Suprapubic skin (tissue), 4 donors: ENCODE measurements at places on chromosomes 11 and 22.
A peak's percentile ranks its signal among the peaks of the same experiment; 100 is the strongest.

GRCh38 chr11:77547047-77547836 is 42.5 kb upstream of the AQP11 start:
- no peaks in the 10 kb centered on the region for H3K36me3 ChIP-seq
- H3K27me3 ChIP-seq = no peaks in the 10 kb centered on the region
- H3K27ac ChIP-seq = no peak overlapping the region
- DNase-seq = no peak
- no peak overlapping the region for H3K4me3 ChIP-seq

DNA sequence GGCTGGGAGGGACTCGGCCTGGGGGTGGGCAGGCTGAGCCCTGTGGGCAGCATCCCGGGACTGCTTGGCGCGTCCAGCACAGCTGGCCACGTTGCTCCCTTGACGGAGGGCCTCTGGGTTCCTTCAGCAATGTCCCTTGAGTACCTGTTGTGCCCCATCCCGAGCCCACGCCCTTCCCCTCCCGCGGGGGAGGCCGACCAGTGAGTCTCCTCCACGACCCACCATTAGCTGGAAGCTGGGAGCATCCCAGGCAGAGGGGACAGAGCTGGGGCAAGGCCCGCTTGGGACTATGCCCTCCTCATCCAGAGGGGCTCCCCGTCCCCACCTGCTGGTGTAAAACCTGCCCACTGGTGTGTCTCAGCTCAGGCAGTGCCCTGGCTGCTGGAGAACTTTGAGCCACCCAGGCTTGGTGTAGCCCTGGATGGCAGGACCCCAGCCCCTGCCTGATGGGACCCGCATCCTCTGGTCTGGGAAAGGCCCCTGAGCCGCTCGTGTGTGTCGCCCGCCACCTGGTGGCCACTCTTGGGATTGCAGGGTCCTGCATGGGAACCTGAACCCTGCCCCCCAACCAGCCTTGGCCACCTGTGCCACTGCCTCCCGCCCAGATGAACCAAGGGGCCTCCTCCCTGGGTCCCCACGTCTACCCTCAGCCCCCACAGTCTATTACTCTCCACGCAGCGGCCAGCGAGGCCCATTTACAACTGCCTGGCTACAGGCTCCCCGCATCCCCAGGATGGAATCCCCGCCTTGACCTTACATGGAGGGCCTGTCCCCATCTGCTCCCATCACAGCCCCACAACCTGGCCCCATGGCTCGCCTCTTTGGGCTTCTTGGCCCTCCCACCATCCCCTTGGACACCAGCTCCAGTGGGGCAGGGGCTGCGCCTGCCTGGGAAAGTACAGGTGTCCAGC is 16.6 kb upstream of the ARHGAP8 start:
- H3K27me3 ChIP-seq = no peaks in the 10 kb centered on the region
- H3K4me3 ChIP-seq = no peak overlapping the region
- no peak for DNase-seq
- no peaks in the 10 kb centered on the region for H3K36me3 ChIP-seq
- no peak overlapping the region for H3K27ac ChIP-seq
- H3K4me1 ChIP-seq = no peaks in the 10 kb centered on the region

DNA sequence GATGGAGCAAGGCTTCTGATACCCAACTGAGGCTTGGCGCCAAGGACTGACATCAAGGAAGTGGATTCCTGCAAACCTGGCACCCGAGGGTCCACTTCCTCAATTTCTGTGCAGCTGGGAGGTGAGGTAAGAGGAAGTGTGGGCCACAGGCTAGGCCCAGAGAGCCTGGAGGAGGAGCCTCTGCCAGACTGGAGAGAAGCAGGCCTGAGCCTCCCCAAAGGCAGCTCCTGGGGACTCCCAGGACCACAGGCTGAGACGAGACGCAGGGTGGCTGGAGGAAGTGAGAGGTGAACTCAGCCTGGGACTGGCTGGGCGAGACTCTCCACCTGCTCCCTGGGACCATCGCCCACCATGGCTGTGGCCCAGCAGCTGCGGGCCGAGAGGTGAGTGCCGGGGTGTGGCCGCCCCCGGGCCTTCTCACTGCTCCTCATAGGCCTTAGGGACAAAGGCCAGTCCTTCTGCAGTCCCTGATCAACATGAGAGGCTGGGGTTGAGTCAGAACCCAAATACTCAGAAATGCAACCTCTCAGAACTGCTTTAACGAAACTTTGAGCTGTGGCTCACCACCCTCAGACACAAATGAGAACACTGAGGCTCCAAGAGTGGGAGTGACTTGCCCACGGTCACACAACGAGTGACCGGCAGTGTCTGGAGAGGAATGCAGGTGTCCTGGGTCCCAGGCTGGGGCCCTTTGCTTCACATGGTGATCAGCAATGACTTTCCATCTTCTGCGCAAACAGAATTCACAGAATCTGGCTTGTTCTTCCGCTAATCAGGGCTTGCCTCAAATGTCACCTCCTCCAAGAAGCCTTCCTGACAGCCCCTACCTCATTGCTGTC is at the start of gene NCF4:
Gene NCF4, plus strand, starts transcription at position 186 of the 839 bp plus-strand sequence. Its CDS starts 166 bp downstream, at position 352.
- peaks cover 27% of the 10 kb centered on the region for H3K4me1 ChIP-seq
- H3K27me3 ChIP-seq = peaks cover 3% of the 10 kb centered on the region
- no peaks in the 10 kb centered on the region for H3K36me3 ChIP-seq
- peak; percentile 79 for DNase-seq

DNA sequence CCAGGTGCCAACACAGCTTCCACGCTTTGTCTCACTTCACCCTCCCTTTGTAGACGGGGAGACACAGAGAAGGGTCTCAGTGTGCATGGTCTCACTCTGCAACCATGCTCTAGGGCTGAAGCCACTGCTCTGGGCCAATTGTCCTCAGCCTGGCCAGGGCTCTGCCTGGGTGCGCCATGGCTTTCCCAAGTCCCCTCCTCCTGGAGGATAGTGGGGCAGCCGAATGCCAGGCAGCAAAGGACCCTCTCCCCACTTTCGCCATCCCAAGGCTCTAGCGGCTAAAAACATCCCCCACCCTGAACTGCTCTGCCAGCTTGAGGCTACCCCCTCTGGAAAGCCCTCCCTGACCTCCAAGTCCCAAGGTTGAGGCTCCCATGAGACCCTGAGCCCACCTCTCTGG is 20.4 kb upstream of the MYEOV start:
- H3K27ac ChIP-seq = peak overlapping the region; percentile 71
- H3K36me3 ChIP-seq = no peaks in the 10 kb centered on the region
- peaks cover 42% of the 10 kb centered on the region for H3K4me1 ChIP-seq

DNA sequence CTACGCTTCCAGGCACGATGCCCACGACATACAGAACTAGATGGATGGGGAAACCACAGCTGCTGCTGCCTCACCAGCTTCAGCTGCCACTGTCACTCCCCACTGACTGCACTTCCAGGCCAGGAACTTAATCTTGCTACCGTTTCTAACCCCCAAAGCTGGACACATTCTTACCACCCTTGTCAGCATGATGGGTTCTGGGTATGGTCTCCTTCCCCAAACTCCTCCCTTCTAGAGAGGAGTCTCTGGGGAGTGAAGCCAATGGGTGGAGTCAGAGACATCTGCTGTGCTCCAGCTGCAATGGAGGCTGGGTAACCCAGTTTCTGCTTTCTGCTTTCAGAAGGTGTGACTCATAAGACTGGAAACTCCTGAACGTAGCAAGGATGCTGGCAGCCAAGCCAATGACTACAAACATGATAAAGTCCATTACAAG is 87.0 kb upstream of the THY1 start:
- H3K36me3 ChIP-seq = no peaks in the 10 kb centered on the region
- H3K4me1 ChIP-seq = peaks cover 13% of the 10 kb centered on the region
- H3K27ac ChIP-seq = peak overlapping the region; percentile 34
- peaks cover 5% of the 10 kb centered on the region for H3K27me3 ChIP-seq

DNA sequence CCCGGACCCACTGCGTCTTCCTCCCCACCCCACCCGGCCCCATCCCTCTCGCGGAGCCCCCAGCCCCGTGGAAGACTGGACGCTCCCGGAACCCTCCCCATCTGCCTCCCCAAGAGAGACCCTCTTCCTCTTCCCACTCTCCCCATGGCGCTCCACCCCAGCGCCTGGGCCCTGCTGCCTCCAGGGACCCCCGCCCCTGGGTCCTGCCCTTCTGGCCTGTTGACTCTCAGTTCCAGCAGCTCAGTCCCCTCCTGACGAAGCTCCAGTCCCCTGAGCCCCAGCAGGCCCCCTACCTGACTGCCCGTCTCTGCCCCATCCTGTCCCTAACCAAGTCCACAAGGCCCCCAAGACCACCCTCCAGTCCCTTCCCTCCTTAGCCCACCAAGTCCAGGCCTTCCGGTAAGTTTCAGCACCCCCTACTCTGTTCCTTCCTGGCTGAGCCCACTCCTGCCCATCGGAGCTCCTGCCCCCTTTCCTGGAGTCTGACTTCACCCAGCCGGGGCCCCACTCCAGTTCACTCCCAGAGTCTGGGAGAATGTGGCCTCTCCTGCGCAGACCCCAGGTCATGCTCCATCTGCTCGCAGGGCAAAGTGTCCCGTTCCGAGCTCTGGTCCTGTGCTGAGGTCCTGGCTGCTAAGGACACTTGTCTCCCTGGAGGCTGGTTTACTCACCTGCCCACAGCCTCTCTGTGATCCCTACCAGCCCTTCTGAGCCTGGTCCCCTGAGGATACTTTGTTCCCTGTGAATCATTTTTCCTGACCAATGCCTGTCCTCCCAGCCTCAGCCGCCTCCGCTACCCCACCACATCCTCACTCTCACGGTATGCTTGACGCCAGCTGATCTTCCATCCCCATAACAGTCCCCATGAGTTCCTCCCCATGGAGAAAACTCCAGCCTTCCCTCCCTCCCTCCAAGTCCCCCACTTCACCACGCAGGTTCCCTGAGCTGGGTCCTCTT is 722 bp downstream of the IFITM10 start:
- H3K4me3 ChIP-seq = peak overlapping the region; percentile 53
- peak overlapping the region; percentile 10 for H3K27ac ChIP-seq
- H3K36me3 ChIP-seq = peaks cover 24% of the 10 kb centered on the region
- no peak for DNase-seq

- peak overlapping the region; percentile 86 for H3K27ac ChIP-seq
- H3K4me3 ChIP-seq = peak overlapping the region; percentile 86
- H3K27me3 ChIP-seq = no peaks in the 10 kb centered on the region
- peak; percentile 62 for DNase-seq
These were observed 825 bp downstream of the PTPMT1 start for GRCh38 chr11:47566149-47566698.

GRCh38 chr22:24430431-24431308 is 3.3 kb downstream of the ADORA2A start:
- no peak overlapping the region for H3K27ac ChIP-seq
- H3K36me3 ChIP-seq = no peaks in the 10 kb centered on the region
- no peak overlapping the region for H3K4me3 ChIP-seq
- peaks cover 43% of the 10 kb centered on the region for H3K4me1 ChIP-seq
- peak; percentile 62 for DNase-seq
- peaks cover 16% of the 10 kb centered on the region for H3K27me3 ChIP-seq

GRCh38 chr11:81515566-81515965 is 1218.1 kb downstream of the FAM181B start:
- no peaks in the 10 kb centered on the region for H3K36me3 ChIP-seq
- H3K4me3 ChIP-seq = no peak overlapping the region
- H3K4me1 ChIP-seq = no peaks in the 10 kb centered on the region
- no peak for DNase-seq
- no peak overlapping the region for H3K27ac ChIP-seq

DNA sequence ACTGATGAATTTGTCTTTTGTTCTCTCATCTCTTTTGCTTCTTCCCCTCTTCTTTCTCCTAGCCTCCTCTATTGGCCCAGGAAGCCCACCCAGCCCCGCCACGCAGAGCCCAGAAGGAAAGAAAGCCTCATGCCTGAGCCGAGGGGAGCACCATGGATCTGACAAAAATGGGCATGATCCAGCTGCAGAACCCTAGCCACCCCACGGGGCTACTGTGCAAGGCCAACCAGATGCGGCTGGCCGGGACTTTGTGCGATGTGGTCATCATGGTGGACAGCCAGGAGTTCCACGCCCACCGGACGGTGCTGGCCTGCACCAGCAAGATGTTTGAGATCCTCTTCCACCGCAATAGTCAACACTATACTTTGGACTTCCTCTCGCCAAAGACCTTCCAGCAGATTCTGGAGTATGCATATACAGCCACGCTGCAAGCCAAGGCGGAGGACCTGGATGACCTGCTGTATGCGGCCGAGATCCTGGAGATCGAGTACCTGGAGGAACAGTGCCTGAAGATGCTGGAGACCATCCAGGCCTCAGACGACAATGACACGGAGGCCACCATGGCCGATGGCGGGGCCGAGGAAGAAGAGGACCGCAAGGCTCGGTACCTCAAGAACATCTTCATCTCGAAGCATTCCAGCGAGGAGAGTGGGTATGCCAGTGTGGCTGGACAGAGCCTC is 3.8 kb downstream of the ZBTB16 start:
- peaks cover 65% of the 10 kb centered on the region for H3K4me1 ChIP-seq
- DNase-seq = no peak
- H3K27ac ChIP-seq = no peak overlapping the region
- peaks cover 51% of the 10 kb centered on the region for H3K36me3 ChIP-seq
